ENCODE measurements at places on chromosomes 6 and 20.

- DNase-seq: no peak
These were observed 7.5 kb downstream of the LAMA5 start for GRCh38 chr20:62359491-62360121.

- peak; percentile 86 for DNase-seq
These were observed 183.0 kb downstream of the THBS2 start for GRCh38 chr6:169070506-169071176.

GRCh38 chr6:23111984-23112383, 542.6 kb downstream of the HDGFL1 start:
- DNase-seq: no peak

GRCh38 chr6:108247965-108248536, 12.8 kb downstream of the SNX3 start:
- no peak for DNase-seq

GRCh38 chr20:59662856-59663512, 58.6 kb downstream of the PHACTR3 start:
- no peak for DNase-seq

GRCh38 chr6:127247114-127248096, 19.3 kb upstream of the RNF146 start:
- DNase-seq: no peak

- no peak for DNase-seq
These were observed 8.8 kb upstream of the GJA1 start for GRCh38 chr6:121426686-121427085.

- no peak for DNase-seq
These were observed 156.3 kb downstream of the FOXA2 start for GRCh38 chr20:22428051-22428450.

DNA sequence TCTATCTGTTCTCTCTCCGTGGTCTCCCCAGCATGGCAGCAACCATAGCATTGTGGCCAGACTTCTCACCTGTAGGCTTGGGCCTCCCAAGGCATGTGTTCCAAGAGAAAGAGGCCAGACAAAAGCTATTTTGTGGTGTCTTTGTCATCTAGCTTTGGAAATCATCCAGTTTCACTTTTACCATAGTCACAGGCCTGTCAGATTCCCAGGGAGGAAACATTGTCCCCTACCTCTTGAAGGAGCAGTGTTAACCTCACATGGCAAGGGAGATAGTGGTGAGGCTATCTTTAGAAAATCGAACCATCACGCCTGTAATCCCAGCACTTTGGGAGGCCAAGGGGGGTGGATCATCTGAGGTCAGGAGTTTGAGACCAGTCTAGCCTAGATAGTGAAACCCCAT, 42.3 kb upstream of the RALGAPA2 start:
- no peak for DNase-seq

DNA sequence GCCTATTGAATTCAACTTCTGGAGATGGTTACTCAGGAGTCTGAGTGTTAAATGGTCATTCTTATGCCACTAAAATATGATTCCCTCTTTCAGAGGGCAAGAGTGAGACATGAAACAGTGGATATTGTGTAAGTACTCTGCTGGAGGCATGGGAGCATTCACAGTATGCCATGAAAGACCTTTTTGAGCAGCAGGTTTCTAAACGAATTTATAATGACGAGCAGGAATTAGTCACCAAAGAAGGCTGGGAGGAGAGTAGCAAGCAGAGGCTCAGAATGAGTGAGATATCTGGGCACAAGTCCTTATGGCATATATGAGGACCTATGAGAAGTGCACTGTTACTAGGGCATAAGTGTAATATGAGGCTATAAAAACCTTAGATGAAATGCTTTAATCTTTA, 10.9 kb upstream of the MYB start:
- no peak for DNase-seq
